ENCODE measurements at places on chromosomes 1 and 21.

DNA sequence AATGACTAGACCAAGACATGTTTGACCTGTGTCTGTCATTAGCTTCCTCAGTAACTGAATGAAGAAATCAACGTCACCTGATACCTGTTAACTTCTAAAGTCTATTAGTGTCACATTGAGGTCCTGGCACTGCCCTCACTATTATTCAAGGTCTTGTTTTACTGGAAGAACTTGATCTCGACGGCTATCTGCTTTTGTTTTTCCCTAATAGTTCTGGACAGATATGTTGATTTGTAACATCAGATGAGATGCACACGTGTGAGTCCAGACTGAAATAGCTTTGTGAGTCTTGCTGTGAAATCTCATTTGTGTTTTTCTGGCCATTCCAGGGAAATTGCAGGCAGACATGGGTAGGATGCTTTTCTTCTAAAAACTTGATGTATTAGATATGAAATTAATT is 159.2 kb downstream of the RYR2 start:
- no peak for DNase-seq

GRCh38 chr1:23756676-23757075 is 13.4 kb downstream of the ELOA start:
- DNase-seq, result peak; percentile 27

DNA sequence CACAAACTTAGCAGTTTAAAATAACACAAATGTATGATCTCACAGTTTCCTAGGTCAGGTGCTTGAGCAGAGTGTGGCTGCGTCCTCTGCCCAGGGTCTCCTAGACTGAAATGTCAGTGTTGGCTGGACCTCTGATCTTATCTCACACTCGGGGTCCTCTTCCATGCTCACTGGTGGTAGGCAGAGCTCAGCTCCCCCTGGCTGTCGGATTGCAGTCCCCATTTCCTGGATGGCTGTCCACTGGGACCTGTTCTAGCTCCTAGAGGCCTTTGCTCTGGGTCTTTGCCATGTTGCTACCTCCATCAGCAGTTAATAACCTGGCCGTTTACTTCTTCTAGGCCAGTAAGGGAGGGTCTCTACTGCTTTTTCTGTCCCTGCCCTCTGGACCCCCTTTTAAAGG is 107.5 kb downstream of the PCNX2 start:
- no peak for DNase-seq

DNA sequence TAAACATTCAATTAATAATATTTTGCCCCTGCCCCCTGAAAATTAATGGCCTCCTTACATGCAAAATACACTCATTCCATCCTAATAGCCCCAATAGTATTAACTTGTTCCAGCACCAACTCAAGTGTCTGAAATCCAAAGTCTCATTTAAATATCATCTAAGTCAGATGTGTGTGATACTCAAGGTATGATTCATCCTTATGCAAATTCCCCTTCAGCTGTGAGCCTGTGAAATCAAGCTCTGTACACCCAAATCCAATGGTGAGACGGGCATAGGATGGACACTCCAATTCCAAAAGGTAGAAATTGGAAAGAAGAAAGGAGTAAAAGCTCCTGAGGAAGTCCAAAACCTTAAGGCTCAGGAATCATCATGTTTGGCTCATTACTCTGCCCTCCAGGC is 83.5 kb downstream of the HHAT start:
- DNase-seq, result no peak

DNA sequence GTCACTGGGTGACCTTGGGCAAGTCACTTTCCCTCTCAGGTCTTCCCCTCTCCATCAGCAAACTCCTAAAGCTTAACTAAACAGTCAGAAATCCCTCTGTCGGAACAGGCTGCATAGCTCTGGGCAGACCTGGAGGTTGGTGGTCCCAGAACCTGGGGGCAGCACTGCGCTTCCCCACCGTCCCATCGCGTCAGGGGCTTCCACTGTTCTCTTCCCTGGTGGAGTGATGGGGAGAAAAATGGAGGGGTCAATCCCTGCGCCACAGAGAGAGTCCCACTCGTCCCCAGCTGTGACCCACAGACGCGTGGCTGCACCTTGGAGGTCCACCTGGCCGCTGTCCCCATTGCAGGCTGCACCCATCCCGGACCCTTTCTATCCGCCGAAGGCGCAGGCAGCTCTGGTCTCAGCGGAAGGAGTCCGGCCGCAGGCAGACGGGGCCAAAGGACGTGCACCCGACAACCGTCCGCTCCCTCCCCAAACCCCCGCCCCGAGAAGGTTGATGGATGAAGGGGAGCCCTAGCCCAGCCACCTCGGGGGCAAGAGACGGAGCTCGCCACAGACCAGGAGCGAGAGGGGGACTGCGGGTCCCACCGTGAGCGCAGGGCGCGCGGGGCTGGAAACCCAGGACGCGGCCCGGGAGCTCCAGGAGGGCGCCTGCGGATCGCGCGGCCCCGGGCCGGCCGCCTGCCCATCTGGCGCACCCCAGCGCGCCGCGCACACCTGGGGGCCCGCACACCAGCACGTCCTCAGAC is 588 bp upstream of the WNT3A start:
- no peak for DNase-seq

DNA sequence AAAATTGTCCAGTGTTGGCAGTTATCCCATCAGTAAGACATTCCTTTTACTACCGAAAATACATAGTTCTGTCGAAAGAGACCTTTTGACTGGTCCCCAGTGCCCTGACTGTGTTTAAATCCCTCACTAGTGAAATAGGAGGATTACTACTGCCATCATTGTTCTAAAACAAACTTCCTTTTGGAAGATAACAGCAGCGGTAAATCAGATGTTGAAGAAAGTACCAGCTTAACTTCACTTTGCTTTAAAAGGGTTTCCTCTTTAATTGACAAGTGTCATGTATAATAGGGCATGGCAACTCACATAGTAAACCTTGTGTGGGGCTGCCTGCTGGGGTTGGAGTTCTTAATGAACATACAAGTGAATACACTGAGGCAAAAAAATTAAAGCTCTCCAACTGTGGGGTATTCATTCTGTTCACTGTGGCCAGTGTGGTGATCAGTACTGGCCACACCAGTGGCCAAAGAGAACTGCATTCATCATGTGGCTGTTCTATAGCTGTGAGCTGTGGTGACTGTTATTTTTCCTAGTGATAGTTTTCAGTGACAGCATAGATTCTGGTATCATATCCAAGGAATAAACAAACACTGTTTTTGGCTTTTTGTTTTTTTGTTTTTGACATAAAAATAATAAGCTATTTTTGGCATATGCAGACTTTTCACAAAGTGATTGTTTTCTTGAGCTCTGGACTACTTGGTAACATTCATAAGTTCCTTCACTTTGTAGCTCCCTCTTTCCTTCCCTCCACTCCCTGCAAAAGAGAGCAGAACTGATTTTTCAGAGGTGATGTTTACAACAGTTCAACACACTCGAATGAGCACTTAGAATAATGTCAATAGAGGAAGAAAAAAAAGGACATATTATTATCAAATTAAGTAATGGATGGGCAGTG is 74.5 kb downstream of the NFIA start:
- DNase-seq, result no peak

DNA sequence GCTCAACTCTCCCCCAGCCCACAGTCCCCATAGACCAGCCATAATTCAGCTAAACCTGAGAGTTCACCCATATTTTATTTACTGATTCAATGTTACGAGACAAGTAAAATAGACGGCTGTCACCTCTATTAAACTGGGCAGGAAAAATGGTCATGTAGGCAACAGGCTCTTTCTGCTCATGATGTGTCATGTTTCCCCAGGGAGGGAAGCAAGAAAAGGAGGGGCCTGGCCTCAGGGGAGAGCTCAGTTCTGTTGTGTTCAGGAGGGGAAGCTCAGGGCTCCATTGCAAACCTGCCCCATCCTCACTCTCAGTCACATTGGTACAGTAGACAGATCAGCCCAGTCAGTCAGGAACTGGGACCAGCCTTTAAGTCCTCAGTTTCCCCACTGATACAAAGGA is 12.8 kb downstream of the GRIK3 start:
- no peak for DNase-seq

DNA sequence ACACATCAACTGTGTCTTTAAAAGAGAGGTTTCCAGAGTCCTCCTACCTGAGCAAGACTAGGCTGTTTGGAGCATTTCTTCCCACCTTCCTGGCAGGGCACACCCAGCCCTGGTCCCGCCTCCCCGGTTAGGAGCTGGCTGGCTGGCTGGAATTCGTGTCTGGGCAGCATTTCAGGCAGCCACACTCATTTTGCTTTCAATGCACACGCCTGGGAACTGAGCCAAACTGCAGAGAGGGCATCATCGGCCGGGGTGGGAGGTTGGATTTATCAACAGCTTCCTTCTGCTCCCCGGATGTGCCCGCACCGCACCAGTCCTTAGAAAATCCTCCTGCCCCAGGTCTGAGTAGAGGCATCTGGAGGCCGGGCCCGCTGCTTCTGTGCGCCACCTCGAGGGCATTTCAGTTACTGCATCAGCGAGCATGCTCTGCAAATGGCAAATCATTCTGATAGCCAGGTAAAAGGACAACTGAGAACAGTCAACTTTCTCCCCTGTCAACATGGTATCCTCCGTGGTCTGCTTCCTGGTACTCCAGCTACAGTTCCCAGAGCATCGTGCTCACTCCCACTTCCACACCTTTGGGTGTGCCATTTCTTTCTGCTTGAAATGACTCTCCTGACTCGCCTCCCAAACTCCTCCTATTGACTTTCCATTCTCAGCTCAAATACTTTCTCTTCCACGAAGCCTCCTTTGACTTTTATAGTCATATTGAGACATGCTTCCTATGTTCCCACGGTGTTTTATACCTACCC is 20.6 kb downstream of the TCEA3 start:
- peak; percentile 95 for DNase-seq

- DNase-seq, result no peak
These were observed 9.2 kb downstream of the IL12RB2 start for GRCh38 chr1:67316918-67317317.

GRCh38 chr1:195278644-195279043 is 1329.6 kb downstream of the KCNT2 start:
- DNase-seq, result no peak

- DNase-seq, result no peak
These were observed 568.4 kb downstream of the PLA2G4A start for GRCh38 chr1:187396929-187397796.

All from fibroblast of the aortic adventitia (primary cell).